ENCODE measurements at places on chromosomes 5 and 9.

DNA sequence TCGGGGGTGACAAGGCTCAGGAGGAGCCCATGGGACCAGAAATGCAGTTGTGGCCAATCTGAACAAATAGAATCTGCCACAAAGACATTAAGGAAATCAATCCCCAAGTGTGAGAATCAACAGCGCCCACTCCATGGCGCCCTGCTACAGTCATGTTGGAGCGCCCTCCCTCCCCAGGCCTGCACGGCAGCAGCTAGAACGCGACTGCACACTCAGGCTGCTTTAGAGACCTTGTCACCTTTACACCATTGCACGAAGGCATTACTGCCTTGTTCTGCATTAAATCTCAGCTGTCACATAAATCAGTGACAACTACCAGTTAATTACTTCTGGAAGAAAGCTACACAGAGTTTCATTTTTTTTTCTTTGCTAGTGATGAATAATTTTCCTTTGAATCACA, 98.7 kb upstream of the SPIN1 start:
- peak overlapping the region; percentile 39 for H3K27ac ChIP-seq
- H3K36me3 ChIP-seq = peaks cover 5% of the 10 kb centered on the region
- no peak for DNase-seq

DNA sequence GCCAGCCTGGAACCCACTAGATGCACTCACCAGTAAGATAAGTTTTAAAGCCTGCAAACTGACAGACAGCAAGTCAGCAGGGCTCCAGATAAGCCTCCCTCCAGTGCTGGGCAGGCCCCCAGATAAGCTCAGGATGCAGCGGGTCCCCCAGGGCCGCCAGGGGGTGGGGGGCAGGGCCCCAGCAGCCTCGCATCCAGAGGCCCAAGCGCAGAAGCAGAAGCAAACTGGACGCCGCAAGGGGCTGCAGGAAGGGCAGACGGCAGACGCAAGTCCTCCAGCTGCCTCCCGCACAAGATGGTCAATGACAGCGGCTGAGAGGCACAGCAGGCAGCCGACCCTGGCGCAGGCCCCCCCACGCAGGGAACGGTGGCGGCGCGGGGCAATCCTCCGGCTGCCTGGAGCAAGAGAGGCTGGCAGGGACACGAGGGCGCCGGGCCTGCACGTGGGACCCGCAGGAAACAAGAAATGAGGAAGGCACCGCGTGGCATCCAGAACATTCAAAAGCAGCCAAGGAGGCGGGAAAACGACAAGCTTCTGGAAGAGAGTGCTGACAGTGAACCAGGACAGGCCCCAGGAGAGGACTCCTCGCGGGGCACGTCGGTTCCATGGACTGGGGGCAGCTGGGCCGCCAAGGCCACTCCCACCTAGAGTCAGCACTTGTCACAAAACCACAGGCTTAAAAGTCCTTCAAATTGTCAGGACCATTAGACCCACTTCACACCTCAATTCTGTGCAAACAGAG, 49.8 kb downstream of the ROR2 start:
- no peaks in the 10 kb centered on the region for H3K27me3 ChIP-seq
- H3K36me3 ChIP-seq = no peaks in the 10 kb centered on the region

- H3K36me3 ChIP-seq = peaks cover 35% of the 10 kb centered on the region
- peaks cover 2% of the 10 kb centered on the region for H3K27me3 ChIP-seq
- H3K4me1 ChIP-seq = peaks cover 12% of the 10 kb centered on the region
- no peak for DNase-seq
- H3K4me3 ChIP-seq = no peak overlapping the region
Observed at GRCh38 chr5:125088522-125089105, 342.2 kb upstream of the ZNF608 start.

DNA sequence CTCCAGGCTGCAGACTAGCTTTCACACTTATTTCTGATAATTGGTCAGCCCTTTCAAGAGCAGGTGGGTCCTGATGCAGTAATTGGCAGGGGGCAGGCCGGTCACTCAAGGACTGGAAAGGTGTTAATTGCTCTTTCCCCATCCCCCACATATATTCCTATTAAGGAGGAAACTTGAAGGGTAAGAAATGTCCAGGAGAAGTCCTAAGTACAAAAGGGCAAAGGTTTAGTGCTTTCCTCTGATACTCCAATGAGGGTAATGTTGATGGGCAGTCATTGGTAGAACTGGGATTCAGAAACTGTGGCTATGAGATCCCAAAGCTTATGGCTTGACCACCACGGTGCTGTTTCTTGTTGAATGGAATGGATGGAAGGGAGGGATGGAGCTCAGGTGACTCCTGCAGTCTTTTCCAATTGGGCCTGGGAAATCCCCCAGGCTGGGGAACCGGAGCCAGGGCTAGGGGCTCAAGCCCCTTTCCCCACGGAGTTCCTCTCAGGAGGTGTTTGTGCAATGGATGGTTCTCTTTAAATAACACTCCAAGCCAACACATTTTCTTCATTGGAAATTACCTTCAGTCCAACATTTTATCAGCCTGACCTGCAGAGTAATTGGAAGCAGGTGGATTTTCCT, 103.2 kb upstream of the ALDH1B1 start:
- peaks cover 20% of the 10 kb centered on the region for H3K4me1 ChIP-seq
- no peak overlapping the region for H3K4me3 ChIP-seq
- no peak for DNase-seq
- no peak overlapping the region for H3K27ac ChIP-seq

- H3K4me3 ChIP-seq = no peak overlapping the region
- no peak overlapping the region for H3K27ac ChIP-seq
- DNase-seq = peak; percentile 10
- H3K36me3 ChIP-seq = peaks cover 12% of the 10 kb centered on the region
- H3K27me3 ChIP-seq = no peaks in the 10 kb centered on the region
Observed at GRCh38 chr9:36450110-36450732, 50.2 kb upstream of the RNF38 start.

GRCh38 chr5:14665949-14666348, 1.4 kb downstream of the OTULIN start:
- H3K4me1 ChIP-seq = peaks cover 49% of the 10 kb centered on the region
- H3K27me3 ChIP-seq = peaks cover 3% of the 10 kb centered on the region
- H3K36me3 ChIP-seq = peaks cover 32% of the 10 kb centered on the region

DNA sequence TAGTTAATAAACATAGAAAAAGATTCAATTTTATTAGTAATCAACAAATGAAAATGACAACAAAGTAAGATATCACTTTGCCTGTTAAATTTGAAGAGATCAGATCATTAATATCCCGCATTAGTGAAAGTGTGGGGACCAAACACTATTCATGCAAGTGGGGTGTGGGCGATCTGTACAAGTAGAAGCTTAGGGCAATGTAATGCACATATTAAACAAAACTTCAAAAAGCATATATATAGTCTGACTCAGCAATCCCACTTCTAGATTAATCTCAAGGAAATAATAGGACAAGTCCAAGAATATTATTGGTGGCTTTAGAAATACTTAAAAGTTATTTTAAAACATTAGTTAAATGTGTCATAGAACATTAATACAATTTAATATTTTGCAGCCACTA, 188.5 kb downstream of the LRRC70 start:
- no peak for DNase-seq
- no peak overlapping the region for H3K27ac ChIP-seq
- peaks cover 6% of the 10 kb centered on the region for H3K27me3 ChIP-seq
- H3K4me3 ChIP-seq = no peak overlapping the region

- no peak overlapping the region for H3K4me3 ChIP-seq
- H3K27ac ChIP-seq = no peak overlapping the region
- no peak for DNase-seq
- peaks cover 5% of the 10 kb centered on the region for H3K4me1 ChIP-seq
- H3K36me3 ChIP-seq = no peaks in the 10 kb centered on the region
- no peaks in the 10 kb centered on the region for H3K27me3 ChIP-seq
Observed at GRCh38 chr5:111545031-111545430, 32.7 kb upstream of the STARD4 start.

- no peak for DNase-seq
- peaks cover 4% of the 10 kb centered on the region for H3K27me3 ChIP-seq
- H3K36me3 ChIP-seq = peaks cover 3% of the 10 kb centered on the region
Observed at GRCh38 chr9:95497772-95498171, 19.0 kb downstream of the PTCH1 start.

GRCh38 chr5:18097817-18098216, 463.6 kb downstream of the TAF11L14 start:
- no peaks in the 10 kb centered on the region for H3K36me3 ChIP-seq
- DNase-seq = no peak
- H3K27me3 ChIP-seq = peaks cover 5% of the 10 kb centered on the region
- no peak overlapping the region for H3K27ac ChIP-seq

DNA sequence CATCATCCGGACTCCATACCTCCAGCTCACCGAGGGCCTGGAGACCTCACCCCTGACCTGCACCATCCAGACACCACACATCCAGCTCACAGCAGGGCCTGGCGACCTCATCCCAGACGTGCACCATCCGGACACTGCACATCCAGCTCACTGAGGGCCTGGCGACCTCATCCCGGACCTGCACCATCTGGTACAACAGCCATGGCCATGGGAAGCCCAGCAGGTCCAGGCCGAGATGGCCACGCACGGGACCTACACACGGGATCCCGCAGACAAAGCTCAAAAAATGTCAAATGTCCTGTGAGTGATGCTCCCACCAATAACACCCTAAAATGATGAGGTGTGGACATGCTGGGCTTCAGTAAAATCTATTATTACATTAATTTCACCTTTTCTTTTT, 9.7 kb downstream of the TERT start:
- H3K27me3 ChIP-seq = peaks cover 3% of the 10 kb centered on the region
- H3K36me3 ChIP-seq = peaks cover 28% of the 10 kb centered on the region
- no peak for DNase-seq
- peaks cover 5% of the 10 kb centered on the region for H3K4me1 ChIP-seq

DNA sequence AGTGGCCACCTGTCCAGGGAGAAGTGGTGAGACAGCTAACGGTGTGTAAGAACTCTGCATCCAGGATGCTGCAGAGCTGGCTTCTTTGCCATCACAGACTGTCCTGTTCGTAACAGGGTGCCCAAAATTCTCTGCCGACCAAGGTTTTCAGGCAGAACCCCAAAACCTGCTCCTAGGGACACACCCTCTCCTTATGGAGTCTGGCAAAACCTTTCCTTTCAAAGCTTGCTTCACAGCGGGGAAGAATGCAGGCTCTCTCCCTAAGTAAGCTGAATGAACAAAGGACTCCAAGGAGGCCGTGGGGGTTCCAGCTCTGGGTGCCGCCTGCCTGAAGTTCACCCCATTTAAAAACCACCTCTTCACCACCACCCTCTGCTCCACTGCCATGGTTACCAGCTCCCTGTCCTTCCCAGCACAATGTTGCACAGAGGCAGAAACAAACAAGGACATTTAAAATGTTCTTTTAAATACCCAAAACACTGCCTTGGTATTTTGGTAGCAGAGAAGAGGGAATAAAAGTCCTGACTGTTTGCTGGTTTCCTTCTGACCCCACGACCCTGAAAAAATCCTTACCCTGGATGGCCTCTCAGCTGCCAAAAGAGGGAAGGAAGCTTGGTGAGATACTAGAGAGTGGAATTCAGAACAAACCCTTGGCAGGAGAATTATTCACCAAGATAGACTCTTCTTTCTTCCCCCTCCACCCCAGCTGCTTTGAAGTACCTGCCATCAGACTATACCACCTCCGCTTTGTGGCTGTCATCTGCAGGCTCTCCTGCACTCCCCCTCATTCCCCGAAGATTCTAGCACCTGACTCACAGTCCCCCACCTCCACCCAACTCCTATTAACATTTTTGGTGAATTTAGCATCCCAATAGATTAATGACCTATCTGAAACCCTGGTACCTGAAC, 7.1 kb upstream of the KLF9 start:
- no peak overlapping the region for H3K27ac ChIP-seq
- H3K36me3 ChIP-seq = no peaks in the 10 kb centered on the region
- H3K4me1 ChIP-seq = peaks cover 45% of the 10 kb centered on the region
- H3K27me3 ChIP-seq = peaks cover 50% of the 10 kb centered on the region
- peak overlapping the region; percentile 89 for H3K4me3 ChIP-seq
- no peak for DNase-seq

DNA sequence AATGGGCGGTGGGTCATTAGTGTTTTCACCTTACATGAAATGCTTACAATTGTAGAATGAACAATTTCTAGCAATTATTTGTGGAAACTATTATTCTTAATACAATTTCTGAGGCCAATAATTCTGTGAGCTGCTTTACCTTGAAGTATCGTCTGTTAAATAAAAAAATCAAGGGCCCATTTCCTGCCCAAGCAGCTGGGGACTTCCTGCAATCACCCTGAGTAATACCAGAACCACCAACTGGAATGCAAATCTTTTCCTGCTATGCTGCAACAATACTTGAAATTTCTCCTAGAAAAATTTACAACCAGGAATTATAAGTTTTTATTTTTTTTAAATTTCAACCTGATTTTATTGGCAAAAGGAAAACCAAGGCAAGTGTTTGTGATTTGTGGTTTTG, 52.6 kb downstream of the ADAMTS16 start:
- H3K4me1 ChIP-seq = no peaks in the 10 kb centered on the region
- H3K4me3 ChIP-seq = no peak overlapping the region
- no peak for DNase-seq
- H3K27ac ChIP-seq = no peak overlapping the region
- H3K36me3 ChIP-seq = no peaks in the 10 kb centered on the region

- no peak overlapping the region for H3K27ac ChIP-seq
- H3K27me3 ChIP-seq = peaks cover 11% of the 10 kb centered on the region
- no peak for DNase-seq
Observed at GRCh38 chr5:142233083-142234032, 91.5 kb downstream of the SPRY4 start.

DNA sequence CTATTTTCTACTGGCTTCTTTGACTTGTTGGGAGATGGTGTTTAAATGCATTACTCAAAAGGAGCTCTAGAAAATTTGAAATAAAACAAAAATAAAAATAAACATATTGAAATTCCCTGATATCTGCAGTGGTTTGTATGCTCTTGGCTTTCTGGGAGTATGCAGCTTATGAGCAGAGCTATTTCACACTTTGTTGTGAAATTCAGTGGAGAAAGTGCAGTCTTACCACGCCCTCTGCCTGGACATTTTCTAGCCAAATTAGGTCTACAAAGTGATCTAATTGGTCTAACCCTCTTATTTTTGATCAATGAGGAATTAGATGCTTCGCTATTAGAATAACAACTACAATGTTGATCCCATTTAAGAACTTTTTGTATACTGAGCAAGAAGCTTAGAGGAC, 66.8 kb downstream of the INSYN2B start:
- no peak overlapping the region for H3K4me3 ChIP-seq
- H3K27me3 ChIP-seq = no peaks in the 10 kb centered on the region
- H3K27ac ChIP-seq = no peak overlapping the region
- DNase-seq = no peak
- peaks cover 8% of the 10 kb centered on the region for H3K4me1 ChIP-seq

GRCh38 chr5:112956606-112957005, 20.0 kb upstream of the DCP2 start:
- no peak for DNase-seq
- no peak overlapping the region for H3K4me3 ChIP-seq
- peaks cover 29% of the 10 kb centered on the region for H3K4me1 ChIP-seq
- H3K27ac ChIP-seq = no peak overlapping the region

GRCh38 chr9:126236273-126236672, 90.4 kb upstream of the MVB12B start:
- no peaks in the 10 kb centered on the region for H3K36me3 ChIP-seq
- no peak overlapping the region for H3K27ac ChIP-seq
- peaks cover 15% of the 10 kb centered on the region for H3K27me3 ChIP-seq
- no peak overlapping the region for H3K4me3 ChIP-seq
- H3K4me1 ChIP-seq = peaks cover 13% of the 10 kb centered on the region
- DNase-seq = no peak

GRCh38 chr9:89821081-89821480, 216.3 kb downstream of the GADD45G start:
- no peak overlapping the region for H3K27ac ChIP-seq
- DNase-seq = no peak
- peaks cover 15% of the 10 kb centered on the region for H3K4me1 ChIP-seq
- no peak overlapping the region for H3K4me3 ChIP-seq
- no peaks in the 10 kb centered on the region for H3K36me3 ChIP-seq
